ENCODE measurements at places on chromosomes 6 and 20. TPM values are rescaled to one million over a fixed set of nuclear protein-coding genes. Genes with fewer than 3 reads are reported as not detected.
A peak's percentile ranks its signal among the peaks of the same experiment; 100 is the strongest.

Gene ZNF391
- 1.0 TPM for total RNA-seq

Gene ADAT2
- 31.1 TPM for total RNA-seq

Gene OR2J3
- not detected for total RNA-seq

GRCh38 chr20:4007383-4008025, 7.9 kb downstream of the RNF24 start:
- no peak for DNase-seq

DNA sequence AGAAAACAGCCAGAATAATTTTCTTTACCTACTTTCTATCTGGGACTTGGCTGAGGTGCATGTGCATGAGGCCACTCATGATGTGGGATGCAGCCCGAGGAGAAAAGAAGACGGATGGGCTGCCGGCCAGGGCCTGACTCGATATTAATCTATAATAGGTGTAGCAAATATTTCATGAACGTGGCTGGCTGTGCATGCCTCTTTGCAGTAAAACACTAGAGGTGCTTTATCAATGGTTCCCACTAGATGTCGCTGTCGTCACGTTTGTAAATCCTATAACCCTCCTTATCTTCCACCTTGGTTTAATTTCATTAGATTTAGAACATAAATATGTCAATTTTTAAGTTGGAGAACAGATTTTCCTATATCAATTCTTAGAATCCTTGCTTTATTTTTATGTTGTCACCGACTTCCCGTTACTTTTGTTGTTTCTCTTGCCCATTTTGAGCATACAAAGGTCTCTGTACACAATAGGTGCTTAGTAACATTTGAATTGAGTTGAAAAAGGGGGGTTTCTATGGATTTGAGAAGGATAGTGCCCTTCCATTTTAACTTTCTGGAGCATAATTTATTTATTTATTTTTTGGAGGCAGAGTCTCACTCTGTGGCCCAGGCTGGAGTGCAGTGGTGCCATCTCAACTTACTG, 19.6 kb upstream of the FERMT1 start:
- DNase-seq, result peak; percentile 64
